H9 (cell line): ENCODE measurements at places on chromosomes 3 and 15.

- DNase-seq = no peak
Observed at GRCh38 chr3:15460891-15461531, 33.6 kb downstream of the EAF1 start.

DNA sequence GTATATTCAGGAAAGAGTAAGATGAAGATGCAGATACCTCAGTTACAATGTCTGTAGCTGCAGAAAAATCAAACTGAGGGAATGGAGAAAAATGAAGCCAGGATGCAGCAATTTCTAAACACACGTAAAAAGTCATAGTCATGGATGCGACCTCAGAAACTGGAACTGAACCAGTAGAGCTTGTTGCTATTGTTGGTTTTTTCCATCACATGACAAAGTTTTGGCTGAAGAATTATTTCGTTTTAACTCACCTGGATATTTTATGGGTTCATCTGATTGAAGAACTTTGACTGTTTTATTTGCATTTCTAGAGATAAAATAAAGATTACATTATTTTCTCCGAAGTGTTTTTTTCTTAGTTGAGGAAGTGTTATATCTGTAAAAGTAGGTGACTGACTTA, 591.2 kb downstream of the ZBBX start:
- no peak for DNase-seq

- DNase-seq = no peak
Observed at GRCh38 chr3:111702996-111703985, 108.1 kb upstream of the ZBED2 start.

GRCh38 chr15:41583795-41584194, 24.8 kb downstream of the TYRO3 start:
- DNase-seq = no peak
